Fibroblast of mammary gland (primary cell): ENCODE measurements at places on chromosomes 12 and 14.
A peak's percentile ranks its signal among the peaks of the same experiment; 100 is the strongest.

GRCh38 chr12:122893208-122894153 is 2.4 kb downstream of the VPS37B start:
- DNase-seq: no peak

GRCh38 chr14:104388541-104389325 is 190.8 kb upstream of the C14orf180 start:
- no peak for DNase-seq

GRCh38 chr12:4789776-4790175 is 69.6 kb downstream of the GALNT8 start:
- no peak for DNase-seq

DNA sequence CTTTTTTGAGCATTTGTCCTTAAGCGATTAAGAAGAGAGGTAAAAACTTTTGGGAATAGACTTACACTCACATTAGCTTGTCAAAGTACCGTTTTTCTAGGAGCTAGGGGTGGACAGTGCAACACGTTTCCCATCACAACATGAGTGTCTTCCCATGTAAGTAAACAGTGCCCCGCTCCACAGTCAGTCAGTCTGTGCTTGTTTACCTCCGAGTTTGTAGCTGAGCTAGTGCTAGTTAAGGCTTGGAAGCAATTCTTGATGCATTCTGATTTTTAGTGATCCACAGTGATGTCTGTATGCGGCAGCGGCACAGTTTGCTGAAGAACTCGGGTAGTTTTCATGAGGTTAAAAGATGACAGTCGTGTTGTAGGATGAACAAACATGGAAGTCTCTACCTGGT is 941 bp downstream of the ZDHHC17 start:
- peak; percentile 20 for DNase-seq

GRCh38 chr14:95262511-95262891 is 57.2 kb downstream of the CLMN start:
- DNase-seq: no peak

- no peak for DNase-seq
Observed at GRCh38 chr12:78118036-78118435, 287.3 kb downstream of the NAV3 start.

DNA sequence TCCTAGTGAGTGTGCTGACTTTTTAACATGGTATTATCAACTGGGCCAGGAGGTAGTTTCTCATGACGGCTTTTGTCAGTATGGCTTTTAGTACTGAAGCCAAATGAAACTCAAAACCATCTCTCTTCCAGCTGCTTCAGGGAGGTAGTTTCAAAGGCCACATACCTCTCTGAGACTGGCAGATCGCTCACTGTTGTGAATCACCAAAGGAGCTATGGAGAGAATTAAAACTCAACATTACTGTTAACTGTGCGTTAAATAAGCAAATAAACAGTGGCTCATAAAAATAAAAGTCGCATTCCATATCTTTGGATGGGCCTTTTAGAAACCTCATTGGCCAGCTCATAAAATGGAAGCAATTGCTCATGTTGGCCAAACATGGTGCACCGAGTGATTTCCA is 141.1 kb downstream of the HMGA2 start:
- DNase-seq: peak; percentile 49

DNA sequence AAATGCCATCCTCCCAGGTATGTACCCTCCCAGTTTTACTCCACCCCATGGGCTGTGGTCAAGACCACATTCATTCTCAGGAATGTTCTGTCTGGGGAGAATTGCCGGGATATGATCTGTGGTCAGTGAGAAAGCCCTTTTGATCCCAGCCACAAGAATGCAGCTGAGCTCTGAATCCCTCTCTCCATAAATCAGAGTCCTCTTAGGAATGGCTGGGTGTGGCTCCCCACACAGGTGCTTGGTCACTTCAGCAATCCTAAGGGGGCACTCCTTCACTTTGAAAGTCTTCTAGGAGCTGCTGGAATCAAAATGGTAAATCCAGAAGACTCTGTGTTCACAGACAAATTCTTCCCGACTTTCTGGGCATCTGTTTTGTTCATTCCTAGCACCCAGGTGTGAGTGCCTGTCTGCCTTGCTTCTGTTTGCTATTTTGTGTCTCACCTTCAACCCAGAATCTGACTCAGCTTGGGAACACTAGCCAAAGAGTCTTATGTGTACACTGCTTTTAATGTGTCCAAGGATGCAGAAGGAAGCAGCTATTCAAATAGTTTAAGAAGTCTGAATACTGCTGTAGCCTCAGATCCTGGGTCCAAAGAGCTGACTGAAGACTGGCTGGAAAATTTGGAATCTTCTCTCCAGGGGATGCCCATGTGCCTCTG is 144.6 kb upstream of the CDKN3 start:
- DNase-seq: peak; percentile 69

DNA sequence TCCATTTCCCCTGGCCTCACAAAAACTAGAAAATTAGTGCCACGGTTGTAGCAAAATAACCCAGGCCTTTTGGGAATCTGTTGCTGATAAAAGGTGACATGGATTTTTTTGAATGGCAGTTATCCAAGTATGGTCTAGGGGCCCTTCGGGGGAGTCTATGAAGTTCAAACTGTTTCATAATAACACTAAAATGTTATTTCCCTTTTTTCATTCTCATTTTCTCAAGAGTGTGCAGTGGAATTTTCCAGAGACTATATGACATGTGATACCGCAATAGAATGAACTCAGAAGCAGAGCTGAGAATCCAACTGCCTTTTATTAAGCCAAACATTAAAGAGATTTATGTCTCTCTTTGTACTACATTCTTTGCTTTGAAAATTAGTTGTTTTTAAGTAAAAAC is 26.9 kb downstream of the GSTZ1 start:
- DNase-seq: no peak

- DNase-seq: no peak
Observed at GRCh38 chr12:6080149-6081045, 44.1 kb downstream of the VWF start.

DNA sequence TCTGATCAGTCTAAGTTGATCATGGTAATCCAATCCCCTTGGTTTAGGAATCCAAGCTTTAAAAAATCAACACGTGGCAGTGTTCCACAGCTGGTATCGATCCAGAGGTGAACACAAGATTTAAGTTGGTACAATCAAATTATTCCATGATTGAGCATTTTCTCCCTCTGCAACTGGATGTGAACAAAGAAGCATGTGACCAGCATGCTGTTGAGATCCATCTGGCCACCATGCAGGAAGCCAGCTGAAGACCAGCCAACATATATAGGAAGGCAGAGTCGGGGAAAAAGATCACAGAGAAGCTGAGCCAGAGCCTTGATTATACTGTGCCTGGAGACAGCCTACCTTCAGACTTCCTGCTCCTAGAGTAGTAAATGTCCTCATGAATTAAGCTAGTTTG is 158.3 kb downstream of the SEC23A start:
- DNase-seq: no peak

DNA sequence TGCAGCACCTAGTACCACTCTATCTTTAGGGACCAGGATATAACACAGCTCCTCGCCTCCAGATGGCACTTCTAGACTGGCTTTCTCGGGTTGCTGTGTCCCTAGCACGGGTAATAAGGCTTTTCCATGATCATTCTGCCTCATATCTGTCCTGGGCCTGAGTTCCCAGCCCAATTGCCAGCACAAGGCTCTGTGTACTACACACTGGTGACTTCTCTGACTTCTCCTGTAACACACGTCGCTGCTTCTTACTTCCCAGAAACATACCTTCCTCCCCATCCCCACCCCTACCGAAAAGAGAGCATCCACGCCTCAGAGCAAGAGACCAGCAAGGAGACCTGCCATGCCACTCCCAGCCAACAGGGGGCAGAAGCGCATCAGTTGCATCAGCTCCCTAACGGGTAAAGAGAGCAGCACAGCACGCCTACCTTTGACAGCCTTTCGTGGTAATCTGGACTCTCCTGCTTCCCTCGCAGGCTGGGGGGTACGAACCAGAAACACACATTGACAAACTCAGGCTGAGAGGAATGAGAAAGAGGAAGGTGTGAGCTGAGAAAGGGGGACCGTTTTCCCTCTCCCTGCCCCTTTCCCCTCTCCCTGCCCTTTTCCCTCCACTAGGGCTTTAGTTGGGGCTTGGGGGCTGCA is 21.2 kb upstream of the ZNF740 start:
- DNase-seq: peak; percentile 80

DNA sequence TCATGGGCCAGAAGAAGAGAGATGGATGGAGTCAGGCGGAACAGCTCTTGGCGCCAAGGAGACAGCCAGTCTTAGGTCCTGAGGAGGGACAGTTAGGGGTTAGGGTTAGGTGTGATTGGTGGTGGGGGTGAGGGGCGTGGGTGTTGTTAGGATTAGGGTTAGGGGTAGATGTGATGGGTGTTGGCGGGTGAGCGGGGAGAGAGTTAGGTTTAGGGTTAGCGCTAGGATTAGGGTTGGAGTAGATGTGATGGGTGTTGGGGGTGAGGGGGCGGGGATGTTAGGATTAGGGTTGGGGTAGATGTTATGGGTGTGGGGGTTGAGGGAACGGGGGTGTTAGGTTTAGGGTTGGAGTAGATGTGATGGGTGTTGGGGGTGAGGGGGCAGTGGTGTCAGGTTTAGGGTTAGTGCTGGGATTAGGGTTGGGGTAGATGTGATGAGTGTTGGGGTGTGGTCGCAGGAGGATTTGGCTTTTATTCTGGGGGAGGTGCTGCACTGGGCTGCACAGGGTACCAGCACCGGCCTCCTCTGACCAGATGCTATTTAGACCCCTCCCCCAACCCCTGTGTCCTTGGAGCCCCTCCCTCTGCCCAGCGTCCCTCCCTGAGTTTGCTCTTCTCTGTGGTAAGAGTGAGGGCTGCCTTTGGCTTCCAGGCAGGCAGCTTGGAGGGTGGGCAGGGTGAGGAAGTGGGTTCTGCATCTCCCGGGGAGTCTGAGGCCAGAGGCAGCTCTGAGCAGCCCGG is 35.6 kb upstream of the FBRSL1 start:
- DNase-seq: no peak

DNA sequence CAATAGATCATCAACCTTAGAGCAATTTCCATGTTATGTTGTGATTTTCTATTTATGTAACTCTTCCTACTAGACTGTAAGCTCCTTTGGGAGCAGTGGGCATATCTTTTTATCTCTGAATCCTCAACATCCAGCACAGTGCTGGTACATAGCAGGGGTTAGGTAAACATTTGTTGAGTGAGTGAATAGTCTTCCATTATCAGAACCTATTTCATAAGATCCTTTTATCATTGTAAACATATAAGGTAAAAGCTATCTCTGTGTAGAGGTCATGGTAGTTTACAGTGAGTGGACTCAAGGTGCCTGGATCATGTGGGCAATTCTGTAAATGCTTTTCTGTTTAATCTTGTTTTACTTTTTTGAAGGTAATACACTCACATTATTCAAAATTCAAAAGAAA is 15.1 kb downstream of the FKBP11 start:
- DNase-seq: no peak

DNA sequence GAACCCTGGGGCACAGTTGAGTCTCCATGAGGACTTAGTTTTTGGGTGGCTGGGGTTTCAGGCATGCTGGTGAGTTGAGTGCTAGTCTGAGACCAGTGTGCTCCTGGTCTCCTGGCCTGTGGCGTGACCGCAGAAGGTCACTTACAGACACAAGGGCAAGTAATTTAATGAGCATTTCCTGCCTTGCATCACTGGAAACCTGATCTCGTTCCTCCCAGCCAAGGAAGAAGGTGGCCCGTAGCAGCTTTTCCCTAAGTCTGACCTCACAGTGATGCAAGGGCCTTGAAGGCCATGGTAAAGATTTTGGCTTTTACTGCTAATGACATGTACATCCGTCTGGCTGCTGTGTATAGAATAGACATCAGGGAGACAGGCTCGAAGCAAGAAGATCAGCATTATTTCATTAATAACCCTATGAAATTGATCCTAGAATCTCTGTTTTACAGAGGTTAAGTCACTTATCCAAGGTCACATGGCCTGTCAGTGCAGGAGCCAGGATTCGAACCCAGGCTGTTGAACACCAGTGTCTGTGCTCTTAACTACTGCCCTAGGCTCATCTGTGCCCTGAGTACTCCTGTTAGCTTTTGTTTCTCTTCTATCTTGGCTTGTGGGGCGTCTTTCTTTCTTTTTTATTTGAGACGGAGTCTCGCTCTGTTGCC is 4.6 kb downstream of the TMEM120B start:
- DNase-seq: peak; percentile 98

GRCh38 chr12:100197486-100197885 is 3.1 kb upstream of the ACTR6 start:
- DNase-seq: no peak

DNA sequence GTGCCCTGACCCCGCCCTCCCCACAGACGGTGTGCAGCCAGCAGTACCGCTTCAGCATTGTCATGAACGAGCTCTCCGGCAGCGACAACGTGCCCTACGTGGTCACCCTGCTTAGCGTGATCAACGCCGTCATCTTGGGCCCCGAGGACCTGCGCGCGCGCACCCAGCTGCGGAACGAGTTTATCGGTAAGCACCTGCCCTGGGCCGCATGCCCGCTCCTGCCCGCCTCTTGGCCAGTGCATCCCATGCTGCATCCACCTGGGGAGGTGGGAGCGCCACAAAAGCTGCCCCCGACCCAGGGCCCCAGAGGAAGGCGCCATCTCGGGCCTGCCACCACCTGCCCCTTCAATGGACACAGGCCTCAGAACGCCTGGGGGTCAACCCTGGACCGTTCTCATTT is 13.9 kb downstream of the INF2 start:
- no peak for DNase-seq

DNA sequence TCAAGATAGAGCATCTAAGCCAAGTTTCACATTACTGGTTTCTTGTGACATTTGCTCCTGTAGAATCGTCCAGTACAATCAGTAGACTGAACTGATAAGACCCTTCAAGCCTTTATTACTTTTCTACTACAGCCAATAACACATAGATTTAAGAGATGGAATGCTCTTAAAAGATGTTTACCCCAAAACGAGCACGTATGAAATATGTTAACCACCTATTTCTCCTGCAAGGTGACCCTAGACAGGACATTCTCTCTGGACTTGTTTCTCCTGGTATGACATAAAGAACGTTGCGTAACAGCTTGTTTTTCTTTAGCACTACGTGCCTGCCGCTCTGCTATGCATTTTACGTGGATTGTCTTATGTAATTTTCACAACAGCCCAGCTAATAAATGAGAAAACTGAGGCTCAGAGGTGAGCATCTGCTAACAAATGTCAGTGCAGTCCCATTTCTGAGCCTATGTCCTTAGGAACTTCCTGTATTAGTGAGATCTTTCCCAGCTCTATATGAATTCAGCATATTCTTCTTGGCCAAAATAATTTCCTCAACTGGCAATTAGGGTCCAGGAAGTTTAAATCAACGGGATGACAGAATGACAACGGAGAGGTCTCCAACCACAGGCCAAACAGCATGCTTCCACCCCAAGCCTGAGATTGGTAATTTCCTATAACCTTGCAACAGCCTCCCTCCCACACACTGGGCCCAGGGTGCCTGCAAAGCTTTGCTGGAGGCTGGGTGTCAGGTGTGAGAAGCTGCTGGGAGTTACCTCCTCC is 3.7 kb downstream of the NFKBIA start:
- no peak for DNase-seq

DNA sequence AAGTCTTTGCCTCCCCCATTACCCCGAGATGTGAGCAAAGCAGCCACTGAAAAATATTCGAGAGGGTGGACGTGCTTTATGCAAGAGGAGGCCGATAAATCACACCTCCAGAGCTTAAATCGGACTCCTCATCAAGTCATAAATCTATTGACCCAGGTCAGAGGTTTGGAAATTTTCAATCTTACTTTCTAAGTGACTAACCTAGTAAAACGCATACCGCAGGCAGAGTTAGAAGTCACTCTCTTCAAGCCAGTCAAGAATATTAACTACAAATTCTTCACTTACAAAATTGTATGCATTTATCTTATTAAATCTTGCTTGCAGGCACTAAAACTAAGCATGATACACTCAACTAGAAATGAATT is 34.9 kb downstream of the GPHB5 start:
- DNase-seq: no peak

GRCh38 chr12:96824074-96824837 is 82.8 kb upstream of the NEDD1 start:
- DNase-seq: no peak

- DNase-seq: peak; percentile 65
Observed at GRCh38 chr12:15752785-15753184, 36.4 kb downstream of the EPS8 start.
